NCI-H2081 (cell line): ENCODE measurements at places on chromosomes 5 and 9.

GRCh38 chr9:74940600-74940999, 12.1 kb downstream of the C9orf40 start:
- DNase-seq = peak; percentile 30

GRCh38 chr5:123879071-123879470, 367.1 kb downstream of the CSNK1G3 start:
- no peak for DNase-seq

DNA sequence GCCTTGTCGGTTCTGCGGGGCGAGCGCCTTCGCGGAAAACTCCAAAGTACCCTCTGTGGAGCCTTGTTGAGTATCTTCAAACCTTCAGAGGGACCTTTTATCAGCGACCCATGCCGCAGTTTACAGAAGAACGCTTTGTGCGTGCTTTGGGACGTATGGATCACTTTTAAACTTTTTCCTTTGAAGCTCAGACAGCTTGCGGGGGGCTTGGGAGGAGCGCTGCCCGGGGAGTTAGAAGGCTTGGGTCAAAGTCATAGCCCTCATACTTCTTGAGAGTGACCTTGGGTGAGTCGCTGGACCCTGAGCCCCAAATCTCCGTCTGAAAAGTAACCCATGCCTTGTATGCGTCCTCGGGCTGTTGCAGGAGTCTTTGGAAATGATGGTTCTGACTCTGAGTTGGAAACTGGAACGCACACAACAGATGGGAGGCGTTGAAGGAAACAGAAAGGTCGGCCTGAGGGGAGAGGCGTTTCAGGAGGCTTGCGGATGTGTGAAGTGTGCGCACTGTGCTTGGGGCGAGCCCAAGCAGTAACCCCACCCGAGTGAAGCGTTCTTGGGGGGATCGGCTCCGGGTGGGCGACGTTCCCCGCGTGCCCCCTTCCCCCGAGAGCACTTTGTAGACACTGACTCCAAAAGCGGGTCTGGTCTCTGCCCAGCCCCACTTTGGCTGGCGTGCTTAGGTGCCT, 661 bp upstream of the SLC25A51 start:
- DNase-seq = peak; percentile 19

DNA sequence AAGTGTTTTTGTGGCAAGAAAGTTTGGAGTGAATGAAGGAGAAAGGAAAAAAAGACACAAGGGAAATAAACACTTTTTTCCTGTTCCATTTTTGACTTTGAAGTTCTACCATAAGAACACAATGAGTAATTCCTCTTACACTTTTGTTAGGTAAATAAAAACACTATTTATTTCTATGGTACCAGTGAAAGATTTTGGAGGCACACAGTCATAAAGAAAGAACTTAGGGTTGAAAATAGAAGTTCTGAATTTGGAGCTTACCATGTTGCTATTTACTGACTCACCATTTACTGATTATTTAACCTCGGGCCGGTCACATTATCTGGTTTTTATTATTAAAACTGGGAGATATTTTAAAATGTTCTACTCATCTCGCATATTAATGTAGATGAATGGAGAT, 367.8 kb downstream of the TLE1 start:
- no peak for DNase-seq

DNA sequence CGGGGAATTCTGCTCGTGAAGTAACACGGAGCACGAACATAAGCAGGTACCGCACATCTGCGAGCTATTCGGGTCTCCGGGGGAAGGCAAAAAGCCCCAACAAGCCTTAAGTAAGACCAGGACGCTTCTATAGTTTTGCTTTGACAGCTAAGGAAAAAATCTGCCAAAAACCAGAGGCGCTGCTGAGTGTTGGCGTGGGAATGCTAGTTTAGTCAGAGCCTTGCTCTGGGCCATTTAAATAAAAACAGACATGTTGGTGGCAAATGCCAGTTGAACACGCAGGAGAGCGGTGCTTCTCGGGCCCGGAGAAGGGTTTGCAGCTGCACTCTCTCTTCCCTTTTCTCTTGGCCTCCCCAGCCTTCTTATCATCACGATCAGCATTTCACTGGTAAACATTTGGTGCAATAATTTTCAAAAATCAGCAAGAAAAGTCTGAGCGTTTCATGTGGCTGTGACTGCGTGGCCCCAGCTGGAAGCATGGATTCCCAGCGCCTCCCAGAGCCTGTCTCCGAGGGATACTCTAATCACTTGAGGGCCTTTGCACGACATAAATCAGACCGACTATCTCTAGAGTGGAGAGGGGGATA, 6.4 kb upstream of the NOTCH1 start:
- no peak for DNase-seq

- DNase-seq = no peak
These were observed 136.5 kb downstream of the SV2C start for GRCh38 chr5:76219636-76220035.

- DNase-seq = no peak
These were observed 63.3 kb downstream of the CARTPT start for GRCh38 chr5:71782393-71782770.

DNA sequence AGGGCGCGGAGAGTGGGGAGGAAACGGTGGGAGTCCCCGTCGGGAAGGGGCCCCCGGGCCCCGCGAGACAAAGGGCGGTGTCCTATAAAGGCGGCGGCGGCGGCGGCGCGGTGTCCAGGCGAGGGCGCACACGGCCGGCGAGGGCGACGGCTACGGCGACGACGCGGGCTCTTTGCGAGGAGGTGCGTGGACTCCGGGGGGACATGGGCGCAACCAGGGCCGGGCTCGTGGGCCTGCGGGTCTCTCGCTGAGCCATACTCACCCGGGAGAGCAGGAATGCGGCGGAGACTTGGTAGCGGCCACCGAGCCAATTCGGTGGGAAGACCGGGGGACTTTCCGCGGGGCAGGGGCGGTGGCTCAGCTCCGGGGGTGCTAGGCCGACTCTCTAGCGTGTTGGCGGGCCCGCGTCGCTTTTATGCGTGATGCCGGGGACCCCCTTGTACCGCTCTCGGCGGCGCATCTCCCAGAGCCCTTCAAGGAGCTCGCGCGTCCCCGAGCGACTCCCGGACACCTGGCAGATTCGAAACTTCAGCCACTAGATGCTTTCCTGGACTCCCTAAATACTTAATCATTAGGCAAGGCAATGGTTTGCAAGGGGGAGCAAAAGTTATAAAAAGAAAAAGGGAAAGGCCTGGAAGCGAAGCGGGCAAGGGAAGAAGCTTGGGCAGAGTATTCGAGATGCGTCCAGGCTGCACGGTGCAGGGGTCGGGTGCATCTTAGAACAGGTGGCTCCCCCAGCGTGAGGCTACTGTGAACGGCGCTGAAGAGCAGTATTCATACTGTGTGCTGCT, 5.9 kb upstream of the TAL2 start:
- DNase-seq = peak; percentile 16

DNA sequence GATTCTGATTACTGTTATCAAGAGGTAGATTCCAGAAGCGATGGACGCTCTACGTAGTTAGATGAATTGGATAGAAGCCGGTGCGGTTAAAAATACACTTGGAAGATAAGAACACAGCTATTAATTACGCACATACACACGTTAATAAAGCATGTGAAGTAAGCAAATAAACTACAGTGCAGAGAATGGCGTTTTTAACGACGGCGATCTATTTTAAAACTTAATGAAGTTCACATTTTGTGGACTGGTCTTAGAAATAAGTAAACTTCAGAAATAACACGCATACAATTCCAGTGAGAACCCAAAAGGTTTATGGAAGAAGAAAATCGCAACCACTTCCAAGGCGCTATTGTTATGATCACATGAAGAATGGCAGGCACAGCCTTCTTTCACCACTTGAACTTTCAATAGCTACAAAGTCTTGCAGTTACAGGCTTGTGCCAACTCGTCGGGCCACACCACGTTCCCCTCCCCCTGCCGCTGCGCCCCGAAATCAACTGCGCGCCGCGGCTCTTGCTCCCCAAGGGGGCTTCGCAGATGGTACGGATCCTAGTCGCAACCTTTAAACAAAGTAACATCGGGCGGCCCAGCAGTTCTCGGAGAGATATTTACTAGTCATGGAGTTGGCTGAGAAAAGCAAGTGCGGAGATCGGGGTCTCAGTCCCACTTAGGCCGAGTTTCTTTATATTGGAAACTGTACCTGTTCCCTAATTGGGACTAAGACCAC, 866 bp upstream of the SEMA6A start:
- no peak for DNase-seq

DNA sequence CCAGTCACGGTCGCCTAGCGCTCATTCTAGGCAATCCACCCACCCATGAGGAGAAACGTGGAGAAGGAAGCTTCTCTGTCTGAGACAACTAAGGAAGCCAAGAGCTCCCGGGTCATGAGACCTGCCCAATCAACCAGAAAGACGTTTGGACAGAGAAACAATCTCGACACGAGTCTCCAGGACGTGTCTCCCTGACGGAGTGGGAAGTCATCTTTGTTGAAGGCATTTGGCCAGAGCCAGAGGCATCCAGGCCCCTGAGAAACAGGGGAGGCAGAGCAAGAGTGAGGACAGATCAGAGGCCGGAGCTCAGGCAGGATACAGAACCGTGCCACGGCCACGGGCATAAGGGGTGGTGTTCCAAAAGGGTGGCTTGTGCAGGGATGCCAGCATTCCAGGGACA, 479.0 kb downstream of the SPATA31A7 start:
- DNase-seq = no peak

GRCh38 chr5:136191304-136192014, 1.5 kb downstream of the SMIM32 start:
- no peak for DNase-seq

- DNase-seq = no peak
These were observed 40.2 kb downstream of the NFIB start for GRCh38 chr9:14273696-14274121.

GRCh38 chr9:119841016-119841415, 471.8 kb upstream of the BRINP1 start:
- DNase-seq = no peak

DNA sequence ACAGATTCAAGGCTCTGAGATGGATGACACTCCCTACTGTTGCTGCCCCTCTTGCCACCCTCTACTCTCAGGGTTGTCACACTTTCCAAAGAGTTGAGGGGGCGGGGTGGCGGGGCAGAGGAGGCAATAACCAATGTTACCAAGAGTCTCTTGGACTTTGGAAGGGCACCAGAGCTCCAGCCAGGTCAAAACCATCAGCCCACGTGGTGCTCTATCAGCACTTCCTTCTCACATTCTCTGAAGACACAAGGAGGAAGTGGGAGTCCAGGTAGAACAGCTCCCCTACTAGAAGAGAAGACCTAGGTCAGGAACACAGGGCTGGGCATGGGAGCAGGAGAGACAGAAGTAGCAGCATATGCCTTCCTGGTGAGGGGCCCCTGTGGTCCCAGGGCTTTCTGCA, 33.0 kb upstream of the PIK3R1 start:
- no peak for DNase-seq

DNA sequence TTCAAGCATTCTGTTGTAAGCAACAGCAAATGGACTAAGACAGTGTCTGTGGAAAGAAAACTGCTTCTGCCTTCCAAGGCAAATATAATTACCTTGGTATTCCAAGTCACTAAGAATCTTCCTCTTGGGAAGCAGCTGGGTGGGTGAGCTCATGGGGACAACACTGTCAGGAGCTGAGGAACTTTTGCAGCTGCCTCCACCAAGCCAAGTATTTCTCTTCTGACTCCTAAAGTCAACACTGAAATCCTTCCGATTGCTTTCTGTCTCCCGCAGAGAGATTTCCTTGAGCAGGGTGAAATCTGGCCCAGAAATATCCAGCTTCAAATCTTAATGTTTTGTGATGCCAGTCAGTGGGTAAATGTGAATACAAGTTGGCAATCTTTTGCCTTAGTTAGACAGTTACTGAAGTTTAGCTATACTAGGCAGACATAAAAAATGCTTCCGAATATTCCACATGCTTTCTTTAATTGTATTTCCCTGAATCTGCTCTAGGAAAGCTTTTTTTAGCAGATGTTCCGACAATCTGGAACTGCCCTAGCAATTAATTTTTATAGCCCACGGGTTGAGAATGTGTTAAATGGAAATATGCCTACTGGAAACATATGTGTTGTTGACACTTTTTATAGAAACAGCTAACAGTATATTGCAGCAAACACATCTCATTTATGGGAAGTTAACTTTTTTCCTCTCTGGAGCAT, 369.9 kb upstream of the DAB2 start:
- no peak for DNase-seq

- no peak for DNase-seq
These were observed 328.6 kb downstream of the ENC1 start for GRCh38 chr5:74311961-74312360.

GRCh38 chr9:124015661-124016131, 4.1 kb downstream of the LHX2 start:
- DNase-seq = no peak

DNA sequence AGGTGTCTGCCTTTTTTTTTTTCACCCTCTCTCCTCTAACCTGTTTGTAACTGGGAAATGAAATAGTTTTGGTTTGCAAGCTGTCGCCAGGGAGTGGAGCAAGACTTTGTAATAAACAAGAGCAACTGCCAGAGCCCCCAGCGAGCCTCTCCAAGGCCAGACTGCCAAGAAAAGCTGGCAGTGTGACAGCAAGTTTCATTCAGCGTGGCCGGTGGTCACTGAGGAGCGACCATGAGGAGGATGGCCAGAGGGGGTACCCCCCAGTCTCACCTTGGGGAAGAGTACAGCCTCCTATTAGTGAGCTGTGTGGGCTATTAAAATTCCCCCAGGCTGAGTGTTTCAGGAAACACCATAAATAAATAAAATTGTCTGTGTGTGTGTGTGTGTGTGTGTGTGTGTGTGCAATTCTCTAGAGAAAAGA, 49.9 kb downstream of the ZFAND5 start:
- peak; percentile 48 for DNase-seq

- no peak for DNase-seq
These were observed 175.2 kb downstream of the GAPVD1 start for GRCh38 chr9:125436613-125437443.

DNA sequence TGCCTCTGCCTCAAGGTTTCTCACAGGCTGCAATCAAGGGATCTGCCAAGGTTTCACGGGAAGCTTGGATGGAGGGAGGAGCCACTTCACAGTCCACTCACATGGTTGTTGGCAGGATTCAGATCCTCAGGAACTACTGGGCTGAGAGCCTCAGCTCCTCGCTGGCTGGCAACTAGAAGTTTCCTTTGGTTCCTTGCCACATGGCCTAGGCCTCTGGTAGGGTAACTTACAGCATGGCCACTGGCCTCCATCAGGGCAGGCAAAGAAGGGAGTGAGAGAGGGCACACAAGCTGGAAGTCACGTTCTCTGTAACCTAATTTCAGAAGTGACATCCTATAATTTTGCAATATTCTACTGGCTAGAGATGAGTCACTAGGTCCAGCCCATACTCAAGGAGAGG, 32.2 kb downstream of the SPOCK1 start:
- no peak for DNase-seq

GRCh38 chr9:26656003-26656870, 236.4 kb downstream of the CAAP1 start:
- peak; percentile 69 for DNase-seq
